NCI-H2081 (cell line): ENCODE measurements at places on chromosomes 12 and 14.

DNA sequence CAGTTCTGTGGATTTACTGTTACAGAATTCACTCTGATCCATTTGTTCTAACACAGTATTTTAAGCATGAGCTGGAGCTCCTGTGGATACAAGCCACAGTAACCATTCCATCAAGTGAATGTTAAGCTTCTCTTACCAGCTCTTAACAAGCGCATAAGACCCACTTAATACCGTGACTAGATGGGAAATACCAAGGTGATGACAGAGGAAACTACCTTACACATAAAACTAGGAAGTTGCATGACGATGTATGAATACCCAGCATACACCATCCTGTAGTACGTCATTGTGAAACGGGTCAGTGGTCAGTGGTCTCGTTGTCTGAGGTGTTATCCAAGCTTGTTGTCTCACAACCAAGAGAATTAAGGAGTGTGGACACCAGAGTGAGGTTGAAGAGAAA, 2.0 kb upstream of the GALC start:
- DNase-seq: no peak

GRCh38 chr14:57295239-57295638, 26.5 kb downstream of the AP5M1 start:
- no peak for DNase-seq

DNA sequence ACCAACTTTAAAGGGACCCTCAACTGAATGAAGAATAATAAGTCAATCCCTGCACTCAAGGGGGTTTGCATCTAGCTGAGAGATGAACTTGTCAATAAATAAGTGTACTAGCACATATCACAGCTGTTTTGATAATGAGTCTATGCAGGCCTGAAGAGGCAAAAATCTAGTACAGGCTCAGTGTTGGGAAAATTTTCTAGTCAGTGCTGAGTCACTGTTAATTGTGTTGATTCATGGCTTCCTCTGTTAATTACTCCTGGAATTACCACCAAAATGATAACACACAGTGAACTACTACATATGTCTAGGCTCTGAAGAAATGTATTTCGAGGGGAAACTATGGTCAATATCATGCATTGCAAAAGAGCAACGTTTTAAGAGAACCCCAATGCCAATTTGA, 18.9 kb downstream of the SNRPF start:
- no peak for DNase-seq

GRCh38 chr14:68939181-68939892, 39.8 kb downstream of the ACTN1 start:
- no peak for DNase-seq

DNA sequence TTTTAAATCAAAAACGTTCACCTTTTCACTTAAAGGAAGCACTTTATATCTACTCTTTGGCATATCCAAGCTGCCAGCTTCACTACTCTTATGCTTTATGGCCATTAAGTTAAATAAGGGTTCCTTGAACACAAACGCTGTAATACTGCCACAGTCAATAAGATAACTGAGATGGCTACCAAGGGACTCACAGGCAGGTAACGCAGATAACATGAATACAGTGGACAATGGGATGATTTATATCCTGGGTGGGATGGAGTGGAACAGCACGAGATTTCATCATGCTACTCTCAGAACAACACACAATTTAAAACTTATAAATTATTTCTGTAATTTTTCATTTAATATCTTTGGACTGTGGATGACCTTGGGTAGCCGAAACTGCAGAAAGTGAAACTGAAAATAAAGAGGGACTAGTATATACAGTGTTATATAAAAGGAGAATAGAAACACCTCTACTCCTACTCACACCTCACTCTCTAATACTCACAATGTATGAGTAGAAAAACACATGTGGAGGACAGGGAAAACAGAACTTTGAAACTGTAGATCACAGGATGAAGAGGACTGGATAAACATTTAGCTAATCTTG, 367.3 kb downstream of the C12orf50 start:
- no peak for DNase-seq

GRCh38 chr14:56412468-56413434, 166.8 kb upstream of the TMEM260 start:
- DNase-seq: no peak

- no peak for DNase-seq
Observed at GRCh38 chr12:93244514-93245077, 133.1 kb upstream of the NUDT4 start.

DNA sequence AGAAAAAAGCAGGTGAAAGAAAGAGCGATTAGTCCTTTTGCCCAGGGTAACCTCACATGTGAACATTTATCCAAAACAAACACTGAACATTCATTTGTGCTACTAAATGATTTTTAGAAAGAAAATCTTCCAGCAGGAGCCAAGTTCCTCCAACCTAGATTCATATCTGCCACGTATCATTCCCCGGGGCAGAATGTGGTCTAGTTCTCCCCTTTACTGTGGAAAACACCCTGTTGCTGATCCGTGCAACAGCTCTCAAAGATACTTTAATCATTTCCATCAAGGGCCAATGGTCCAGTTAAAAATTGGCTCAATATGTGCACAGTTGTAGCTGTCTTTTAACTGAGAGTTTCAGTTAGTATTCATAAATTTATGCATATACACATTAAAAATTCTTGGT, 479.1 kb downstream of the ATP23 start:
- no peak for DNase-seq

- DNase-seq: no peak
Observed at GRCh38 chr12:3535431-3535841, 44.4 kb downstream of the PRMT8 start.

DNA sequence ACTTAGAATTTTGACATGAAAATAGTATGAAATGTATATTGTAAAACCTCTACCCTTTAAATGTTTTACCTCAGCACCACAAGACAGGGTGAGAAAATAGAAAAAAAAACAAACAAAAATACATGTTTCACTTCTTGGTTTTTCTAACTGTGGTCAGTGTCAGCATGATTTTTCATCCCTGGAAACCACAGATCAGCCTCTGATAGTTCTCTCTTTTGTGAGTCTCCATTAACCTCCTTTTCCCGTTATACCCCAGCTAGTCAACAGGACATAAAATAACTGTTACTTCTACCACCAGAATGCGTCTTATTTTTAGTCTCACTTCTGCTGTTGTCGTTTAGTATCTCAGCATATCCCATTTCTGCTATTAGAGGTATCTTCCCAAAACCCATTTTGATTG, 48.3 kb upstream of the KCNMB4 start:
- DNase-seq: no peak

DNA sequence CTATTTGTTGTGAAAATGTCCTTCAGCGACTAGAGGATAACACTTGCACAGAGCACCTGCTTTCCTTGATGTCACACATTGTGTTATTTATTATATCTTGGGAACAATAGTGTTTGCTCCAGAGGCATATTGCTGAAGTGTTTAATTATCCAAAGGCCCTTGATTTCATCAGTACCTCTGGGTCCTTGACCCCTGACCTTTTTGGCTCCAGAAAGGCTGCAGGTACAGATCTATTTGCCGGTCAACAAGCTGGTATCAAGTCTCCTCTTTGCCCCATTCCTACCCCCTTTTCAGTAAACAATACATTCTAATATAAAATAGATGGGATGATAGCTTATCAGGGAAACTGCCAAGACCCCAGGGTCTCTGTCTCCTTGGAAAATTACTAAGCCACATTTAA, 206.8 kb downstream of the DACT1 start:
- no peak for DNase-seq

- DNase-seq: no peak
Observed at GRCh38 chr12:120249266-120249874, 16.2 kb downstream of the PXN start.

DNA sequence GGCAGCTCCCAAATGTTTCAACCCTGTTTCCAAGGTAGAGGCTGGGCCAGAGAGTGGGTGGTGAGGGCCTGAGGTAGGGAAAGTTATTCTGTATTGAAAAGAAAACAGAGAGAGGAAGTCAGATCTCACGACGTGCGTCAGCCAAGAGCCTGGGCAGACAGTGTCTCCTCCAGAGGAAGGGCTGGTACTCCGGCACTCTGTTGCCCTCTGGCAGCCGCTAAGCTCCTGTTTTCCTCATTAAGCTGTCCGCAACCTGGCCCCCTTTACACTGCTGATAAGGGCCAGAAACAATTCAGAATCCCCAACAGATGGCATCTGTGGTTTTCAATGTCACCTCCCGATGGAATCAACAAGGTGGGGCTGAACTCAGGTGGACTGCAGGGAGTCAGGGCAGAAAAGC, 26.0 kb upstream of the LTBP2 start:
- DNase-seq: no peak

GRCh38 chr14:96756745-96757144, 40.4 kb upstream of the VRK1 start:
- DNase-seq: no peak

DNA sequence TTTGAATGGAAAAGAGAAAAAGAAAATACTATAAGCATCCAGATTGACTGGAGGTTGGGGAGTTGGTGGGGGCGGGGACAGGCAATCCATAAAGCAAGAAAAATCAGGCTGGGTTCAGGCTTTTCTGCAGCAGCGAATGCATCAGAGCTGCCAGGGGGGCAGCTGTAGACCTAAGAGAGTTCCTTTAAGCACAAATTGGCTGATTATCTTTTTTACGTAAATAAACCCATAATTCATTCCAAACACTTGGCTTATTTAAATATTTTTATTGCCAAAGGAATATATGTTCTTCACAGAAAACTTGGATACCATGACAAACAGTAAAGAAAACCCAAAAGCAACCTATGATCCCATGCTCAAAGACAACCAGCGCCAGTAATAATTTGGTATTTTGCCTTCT, 10.2 kb downstream of the BDKRB2 start:
- DNase-seq: no peak

DNA sequence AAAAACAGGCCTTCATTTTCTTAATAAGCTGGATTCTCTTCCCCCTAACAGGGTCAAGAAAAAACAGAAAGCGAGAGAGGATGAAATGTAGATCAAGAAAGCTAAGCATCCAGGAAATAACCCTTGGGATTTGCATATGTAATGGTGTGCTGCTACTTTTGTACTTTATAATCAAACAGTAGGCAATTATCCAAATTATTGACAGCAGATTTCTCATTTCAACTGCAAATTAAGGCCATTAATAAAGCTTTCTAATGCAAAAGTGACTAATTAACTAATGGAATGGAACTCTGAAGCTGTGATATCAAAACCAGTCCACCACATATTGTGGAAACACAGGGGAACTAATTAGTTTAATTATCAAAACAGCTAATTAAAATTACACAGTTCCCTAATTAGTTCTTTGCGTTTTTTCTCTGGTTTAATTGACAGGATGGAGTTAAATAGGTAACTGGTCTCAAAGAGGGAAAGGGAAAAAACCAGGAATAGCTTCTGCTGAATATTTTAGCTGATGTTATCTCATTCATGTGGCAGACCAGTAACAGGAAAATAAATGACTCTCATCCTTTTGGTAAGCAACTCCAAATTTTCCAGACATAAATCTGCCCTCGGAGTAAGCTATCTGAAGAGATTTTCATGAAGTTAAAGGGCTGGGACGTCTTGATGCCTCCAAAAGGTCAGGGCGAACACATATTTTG, 182.7 kb upstream of the LMO3 start:
- no peak for DNase-seq

GRCh38 chr14:58243790-58244555, 670 bp upstream of the PSMA3 start:
- peak; percentile 34 for DNase-seq

DNA sequence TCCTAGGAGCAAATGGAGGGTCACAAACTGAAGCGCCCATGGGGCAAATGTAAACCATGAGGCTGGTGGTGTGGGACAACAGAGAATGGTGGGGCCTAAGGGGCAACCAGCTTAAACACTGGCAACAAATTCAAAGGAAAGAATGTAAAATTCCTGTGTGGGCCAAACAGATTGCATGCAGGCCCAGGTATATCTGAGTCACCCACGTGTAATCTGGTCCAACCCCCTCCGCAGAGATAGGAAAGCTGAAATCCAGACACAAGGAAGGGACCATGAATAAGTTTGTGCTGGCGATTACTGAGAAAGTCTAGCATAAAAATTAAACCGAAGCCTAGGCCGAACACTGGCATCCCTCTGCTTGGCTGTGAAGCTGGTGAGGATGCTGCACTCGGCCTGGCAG, 71.6 kb downstream of the ITPK1 start:
- no peak for DNase-seq

DNA sequence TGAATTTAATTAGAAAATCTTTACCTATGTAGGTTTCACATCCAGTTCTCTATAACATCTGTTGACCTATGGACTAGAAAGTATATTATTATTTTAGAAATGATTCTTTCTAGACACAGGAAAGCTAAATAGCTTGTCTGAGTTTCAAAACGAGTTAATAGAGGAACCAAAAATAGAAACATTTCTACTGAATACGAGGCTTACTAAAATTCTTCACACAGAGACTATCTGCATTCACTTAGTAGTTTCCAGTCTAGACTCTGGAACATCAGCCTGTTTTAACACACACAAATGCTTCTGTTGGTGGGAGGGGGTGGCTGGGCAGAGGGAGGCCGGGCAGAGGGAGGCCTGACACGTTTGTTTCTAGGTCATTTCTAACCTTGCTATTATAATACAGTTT, 29.7 kb downstream of the RGS6 start:
- no peak for DNase-seq

DNA sequence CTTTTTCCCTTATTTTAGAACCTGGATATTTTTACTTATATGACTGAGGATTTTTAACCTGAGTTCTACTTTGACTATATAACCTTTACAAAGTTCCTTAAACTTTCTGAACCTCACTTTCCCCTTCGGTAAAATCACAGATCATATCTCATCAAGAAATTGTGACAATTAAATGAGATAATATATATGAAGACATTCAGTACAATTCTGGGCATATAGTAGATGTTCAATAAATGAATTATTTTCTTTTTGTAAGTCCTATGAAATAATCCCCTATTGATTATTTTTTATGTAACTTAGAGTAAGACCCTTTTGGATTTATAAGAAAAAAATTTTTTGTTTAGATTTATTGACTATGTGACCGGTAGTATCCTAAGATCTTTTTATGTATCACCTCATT, 17.6 kb upstream of the FAM177A1 start:
- no peak for DNase-seq

- no peak for DNase-seq
Observed at GRCh38 chr14:104023325-104024055, 62.0 kb upstream of the ASPG start.

DNA sequence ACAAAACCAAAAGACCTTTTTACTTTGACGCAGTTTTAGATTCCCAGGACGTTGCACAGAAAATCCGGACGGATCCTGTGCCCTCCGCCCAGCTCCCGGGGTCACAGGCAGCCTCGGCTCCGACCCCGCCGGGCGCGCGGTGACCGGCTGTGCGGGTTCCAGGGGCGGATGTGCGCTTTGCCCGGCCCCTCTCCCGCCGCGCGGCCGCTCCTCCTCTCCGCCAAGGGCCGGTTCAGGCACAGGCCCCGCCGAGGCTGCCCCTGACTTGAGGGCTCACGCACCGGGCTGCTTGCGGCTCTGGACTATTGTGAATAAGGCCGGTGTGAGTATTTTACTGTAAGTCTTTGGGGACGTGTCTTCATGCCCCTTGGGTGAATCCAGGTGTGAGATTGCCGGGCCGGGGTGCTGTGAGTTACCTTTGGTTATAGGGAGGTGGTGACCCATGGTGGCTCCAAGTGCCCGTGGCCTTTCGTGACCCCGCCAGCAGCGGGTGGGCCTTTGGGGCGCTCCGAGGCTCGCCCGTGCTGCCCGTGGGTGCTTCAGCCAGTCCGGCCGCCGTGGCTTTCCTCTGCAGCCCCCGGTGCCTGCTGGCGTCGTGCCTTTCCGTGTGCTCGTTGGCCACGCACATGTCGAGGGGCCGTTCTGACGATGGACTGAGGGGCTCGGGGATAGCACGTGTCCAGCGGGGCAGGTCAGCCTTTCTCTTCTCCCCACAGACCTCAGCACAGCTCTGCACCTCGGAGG, 45.9 kb downstream of the NOC4L start:
- DNase-seq: no peak
